ENCODE measurements at places on chromosomes 12 and 14. TPM values are rescaled to one million over a fixed set of nuclear protein-coding genes. Genes with fewer than 3 reads are reported as not detected.

DNA sequence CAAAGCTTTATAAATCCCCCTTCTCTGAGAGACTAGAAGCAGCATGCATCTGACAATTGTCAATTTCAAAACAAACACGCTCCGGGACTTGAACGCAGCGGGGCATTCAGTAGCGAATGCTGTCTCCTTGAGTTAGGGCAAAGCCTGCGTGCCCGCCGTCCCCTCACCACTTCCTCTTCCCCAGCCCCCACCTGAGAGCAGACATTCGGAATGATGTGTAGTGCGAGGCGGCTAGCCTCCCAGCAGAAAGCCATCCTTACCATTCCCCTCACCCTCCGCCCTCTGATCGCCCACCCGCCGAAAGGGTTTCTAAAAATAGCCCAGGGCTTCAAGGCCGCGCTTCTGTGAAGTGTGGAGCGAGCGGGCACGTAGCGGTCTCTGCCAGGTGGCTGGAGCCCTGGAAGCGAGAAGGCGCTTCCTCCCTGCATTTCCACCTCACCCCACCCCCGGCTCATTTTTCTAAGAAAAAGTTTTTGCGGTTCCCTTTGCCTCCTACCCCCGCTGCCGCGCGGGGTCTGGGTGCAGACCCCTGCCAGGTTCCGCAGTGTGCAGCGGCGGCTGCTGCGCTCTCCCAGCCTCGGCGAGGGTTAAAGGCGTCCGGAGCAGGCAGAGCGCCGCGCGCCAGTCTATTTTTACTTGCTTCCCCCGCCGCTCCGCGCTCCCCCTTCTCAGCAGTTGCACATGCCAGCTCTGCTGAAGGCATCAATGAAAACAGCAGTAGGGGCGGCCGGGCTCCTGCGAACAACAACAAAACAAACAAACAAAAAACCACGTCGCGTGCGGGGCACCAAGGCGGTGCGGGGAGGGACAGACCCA, 2.2 kb downstream of the PRMT8 start:
- peak; percentile 13 for DNase-seq

GRCh38 chr14:62126879-62127478, 364.8 kb downstream of the SNAPC1 start:
- DNase-seq, result no peak

DNA sequence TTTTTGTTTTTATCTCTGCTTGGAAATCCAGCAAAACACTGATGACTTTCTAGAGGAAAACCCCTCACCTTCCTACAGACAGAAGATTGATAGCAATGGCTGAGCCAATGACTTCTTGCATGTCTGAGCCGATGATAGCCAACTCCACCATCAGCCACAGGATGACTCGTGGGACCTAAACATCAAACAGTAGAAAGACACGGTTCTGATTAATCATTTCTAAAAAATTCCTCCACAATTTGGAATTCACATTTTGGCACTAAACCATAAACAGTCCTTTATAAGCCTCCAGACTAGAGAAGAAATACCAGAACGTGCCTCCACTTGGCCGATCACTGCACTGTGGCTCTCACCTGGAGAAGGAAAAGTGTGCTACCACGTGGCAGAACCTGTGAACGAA, 25.9 kb downstream of the SLC11A2 start:
- peak; percentile 24 for DNase-seq

DNA sequence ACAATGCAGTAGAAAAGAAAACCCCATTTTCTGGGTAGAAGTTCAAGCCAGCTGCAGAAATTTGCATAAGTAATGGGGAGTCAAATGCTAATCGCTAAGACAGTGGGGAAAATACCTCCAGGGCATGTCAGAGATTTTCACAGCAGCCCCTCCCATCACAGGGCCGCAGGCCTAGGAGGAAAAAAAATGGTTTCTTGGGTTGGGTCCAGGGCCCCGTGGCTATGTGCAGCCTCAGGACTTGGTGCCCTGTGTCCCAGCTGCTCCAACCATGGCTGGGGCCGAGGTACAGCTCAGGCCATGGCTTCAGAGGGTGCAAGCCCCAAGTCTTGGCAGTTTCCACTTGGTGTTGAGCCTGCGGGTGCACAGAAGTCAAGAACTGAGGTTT, 14.6 kb downstream of the OR10P1 start:
- DNase-seq, result no peak

GRCh38 chr14:101628471-101628966, 67.2 kb downstream of the DIO3 start:
- peak; percentile 87 for DNase-seq

- DNase-seq, result no peak
These were observed 6.5 kb downstream of the KRT5 start for GRCh38 chr12:52513736-52514135.

DNA sequence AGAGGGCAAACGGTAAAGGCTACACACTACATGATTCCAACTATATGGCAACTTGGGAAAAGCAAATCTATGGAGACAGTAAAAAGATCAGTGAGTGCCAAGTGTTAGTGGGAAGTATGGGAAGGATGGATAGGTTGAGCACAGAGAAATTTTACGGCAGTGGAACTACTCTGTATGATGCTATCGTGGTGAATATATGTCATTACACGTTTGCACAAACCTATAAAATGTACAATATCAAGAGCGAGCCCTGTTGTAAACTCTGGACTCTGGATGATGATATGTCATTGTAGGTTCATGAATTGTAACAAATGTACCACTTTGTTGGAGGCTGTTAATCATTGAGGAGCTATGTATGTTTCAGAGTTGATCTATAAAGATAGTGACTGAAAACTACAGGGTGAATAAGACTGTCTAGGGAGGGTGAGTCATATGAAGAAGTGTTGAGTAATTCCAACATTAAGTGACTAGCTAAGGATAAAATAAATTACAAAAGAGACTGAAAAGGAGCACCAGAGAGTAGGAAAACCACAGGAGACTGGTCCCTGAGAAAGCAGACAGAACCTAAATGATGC, 349.2 kb upstream of the LMO3 start:
- no peak for DNase-seq

DNA sequence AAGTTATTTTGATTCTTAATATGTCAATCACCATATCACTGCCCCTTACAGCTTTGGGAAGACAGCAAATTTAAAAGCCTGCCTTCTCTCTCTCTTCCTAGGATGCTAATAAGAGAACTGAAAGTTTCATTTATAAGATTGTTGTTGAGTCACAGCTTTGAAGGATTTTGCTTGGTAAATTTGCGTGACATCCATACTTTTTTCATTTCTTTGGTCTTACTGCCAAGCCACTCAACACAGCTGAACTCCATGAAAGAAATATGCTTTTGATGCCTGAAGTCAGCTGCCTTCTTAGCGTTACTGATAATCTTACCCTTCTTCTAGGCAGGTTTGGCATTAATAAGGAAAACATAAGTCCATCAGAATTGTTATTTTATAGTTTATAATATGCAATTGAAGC, 155.0 kb downstream of the CRADD start:
- no peak for DNase-seq

GRCh38 chr14:58193542-58193941, 6.4 kb upstream of the ACTR10 start:
- DNase-seq, result no peak

GRCh38 chr12:67523538-67523937, 125.0 kb upstream of the DYRK2 start:
- DNase-seq, result no peak

DNA sequence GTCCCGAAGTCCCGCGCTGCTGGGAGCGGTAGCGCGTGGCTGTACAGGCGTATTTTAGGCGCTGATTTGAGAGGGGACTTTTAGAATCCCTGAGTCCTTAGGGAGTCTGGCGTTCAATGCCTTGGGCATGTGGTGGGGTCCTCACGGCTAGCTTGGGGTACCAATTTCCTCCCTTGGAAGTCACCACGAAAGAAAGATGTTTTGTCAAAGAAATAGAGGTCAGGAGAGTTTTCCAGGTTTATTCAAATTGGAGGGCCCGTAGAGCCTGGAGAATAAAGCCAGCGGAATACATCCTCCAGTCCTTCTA, 63.9 kb downstream of the KLHL28 start:
- no peak for DNase-seq

- no peak for DNase-seq
These were observed 358.8 kb downstream of the C12orf50 start for GRCh38 chr12:87670448-87670847.

DNA sequence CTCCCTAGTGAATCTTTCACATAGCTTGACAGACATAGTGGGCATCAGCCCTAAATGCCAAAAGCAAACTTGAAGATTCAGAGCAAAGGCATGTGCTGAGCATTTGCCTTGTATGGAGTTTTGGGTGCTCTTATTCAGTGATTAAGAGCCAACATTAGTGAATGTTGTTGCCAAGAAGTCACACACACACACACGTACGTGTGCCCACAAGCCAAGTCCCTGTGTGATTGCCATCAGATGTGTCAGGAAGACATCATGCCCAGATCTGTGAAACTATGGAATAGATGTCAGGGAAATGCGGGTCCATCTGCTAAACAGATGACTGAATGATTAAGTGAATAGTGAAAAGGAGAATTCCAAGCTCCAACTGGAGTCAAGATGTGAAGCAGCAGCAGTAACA, 149.0 kb downstream of the AKAP6 start:
- no peak for DNase-seq

DNA sequence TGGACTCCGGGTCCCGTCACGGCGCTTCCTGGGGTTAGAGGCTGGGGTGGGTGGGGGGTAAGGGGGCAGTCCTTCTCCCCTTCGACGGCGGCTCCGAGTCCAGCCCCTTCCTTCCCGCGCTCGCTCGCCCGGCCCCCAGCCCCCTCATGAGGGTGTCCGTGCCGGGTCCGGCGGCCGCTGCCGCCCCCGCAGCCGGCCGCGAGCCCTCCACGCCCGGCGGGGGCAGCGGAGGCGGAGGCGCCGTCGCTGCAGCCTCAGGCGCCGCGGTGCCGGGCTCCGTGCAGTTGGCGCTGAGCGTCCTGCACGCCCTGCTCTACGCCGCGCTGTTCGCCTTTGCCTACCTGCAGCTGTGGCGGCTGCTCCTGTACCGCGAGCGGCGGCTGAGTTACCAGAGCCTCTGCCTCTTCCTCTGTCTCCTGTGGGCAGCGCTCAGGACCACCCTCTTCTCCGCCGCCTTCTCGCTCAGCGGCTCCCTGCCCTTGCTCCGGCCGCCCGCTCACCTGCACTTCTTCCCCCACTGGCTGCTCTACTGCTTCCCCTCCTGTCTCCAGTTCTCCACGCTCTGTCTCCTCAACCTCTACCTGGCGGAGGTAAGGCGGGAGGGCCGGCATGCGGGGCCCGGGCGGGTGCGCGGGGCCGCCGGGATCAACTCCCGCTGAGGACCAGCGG, 500 bp downstream of the GPR137C start:
- peak; percentile 65 for DNase-seq

GRCh38 chr12:90939382-90939781, 15.6 kb downstream of the CCER1 start:
- no peak for DNase-seq

DNA sequence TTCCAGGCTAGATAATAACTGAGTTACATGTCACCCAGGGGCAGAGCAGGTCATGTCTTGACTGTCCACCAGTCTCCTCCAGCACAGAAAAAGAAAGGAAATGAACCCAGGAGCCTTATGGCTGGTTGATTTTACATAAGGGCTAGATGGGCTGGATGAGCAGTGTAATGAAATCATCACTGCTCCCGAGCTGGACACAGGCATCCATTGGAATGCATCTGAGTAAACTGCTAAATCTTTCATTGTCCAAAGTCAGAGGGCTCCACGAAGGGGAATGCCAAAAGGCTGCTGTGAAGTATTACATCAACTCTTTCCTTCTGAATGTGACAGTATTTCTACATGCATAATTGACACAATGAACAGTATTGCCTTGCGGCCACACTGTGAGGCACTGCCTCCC, 30.1 kb upstream of the TSPAN11 start:
- no peak for DNase-seq

DNA sequence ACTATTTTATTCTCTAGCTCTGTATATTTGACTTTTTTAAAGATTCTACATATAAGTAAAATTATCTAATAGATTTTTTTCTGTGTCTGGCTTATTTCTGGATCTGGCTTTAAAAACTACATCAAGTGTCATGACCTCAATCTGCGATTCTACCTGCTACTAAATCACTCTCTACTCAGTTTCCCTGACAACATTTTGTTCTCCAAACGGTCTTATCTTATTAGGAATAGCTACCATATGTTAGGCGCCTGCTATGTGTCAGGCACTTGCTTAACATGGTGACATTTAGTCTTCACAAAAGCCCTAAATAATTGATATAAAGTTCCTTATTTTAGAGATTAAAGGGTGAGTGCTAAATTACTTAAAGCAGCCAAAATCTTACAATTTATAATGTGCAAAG, 1362.9 kb upstream of the FLRT2 start:
- DNase-seq, result no peak

DNA sequence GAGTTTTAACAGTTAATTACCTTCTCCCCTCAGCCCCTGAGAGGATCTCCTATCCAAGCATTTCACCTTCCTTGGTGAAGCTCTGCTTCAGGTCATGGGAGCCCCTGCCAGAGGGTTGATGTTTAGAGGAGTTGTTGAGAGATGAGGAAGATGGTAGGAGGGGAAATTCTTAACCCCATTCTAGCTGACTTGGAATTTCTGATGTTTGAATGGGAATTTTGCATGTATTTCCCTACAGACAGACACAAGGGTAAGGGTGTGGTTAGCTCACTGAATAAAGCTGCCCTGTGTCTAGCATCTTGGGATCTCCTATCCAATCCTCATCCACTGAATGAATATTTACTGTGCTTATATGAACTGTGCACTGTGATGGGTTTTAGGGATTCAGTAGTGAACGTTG, 7.1 kb upstream of the BHLHE41 start:
- DNase-seq, result no peak

DNA sequence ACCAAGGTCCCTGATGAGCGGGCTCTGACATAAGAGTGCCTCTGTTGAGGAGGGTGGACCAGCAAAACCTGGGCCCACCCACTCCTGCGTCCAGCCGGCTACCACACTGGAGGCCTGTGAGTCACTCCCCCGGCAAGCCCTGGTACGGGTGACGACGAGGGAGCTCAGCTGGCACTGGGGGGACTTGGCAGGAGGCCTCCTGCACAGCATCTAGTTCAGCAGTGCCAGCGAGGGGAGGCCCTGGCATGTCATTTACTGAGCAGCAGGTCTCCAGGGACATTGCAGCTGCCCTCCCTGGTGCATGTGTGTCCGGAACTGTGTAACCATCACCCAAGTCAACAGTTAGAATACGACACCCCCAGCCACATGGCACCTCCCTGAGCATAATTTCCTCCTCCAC, 24.4 kb downstream of the CD9 start:
- no peak for DNase-seq

DNA sequence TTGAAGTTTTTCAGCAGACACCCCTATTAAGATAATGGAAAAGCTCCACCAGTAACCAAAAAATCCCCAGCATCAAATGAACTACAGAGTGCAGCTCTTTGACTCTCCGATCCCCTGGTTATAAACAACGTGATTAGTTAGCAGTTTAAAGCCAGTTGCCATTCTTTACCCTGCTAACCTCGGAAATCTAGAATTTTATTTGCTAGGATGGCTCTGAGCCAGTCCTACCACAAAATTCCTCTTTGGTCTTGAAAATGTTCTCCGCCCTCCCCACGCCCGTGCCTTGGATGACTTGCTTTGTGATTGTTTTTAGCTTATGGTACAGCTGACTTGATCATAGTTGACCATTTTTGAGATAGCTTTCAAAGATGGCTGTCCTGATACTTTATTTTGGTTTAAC, 1.2 kb downstream of the KLHDC2 start:
- no peak for DNase-seq

Gene KRT79
- 0.09 TPM for total RNA-seq

Gene KRT73
- total RNA-seq, result 1.7 TPM

Gene LMNTD1
- not detected for total RNA-seq

Gene PKP2
- 0.11 TPM for total RNA-seq

Gene ENDOU
- total RNA-seq, result not detected

Gene CACNA2D4
- 7.2 TPM for total RNA-seq

Gene CPNE6
- total RNA-seq, result not detected

Gene SINHCAF
- total RNA-seq, result 187 TPM

Data from activated CD4-positive, alpha-beta T cell treated with anti-CD3 and anti-CD28 coated beads for 36 hours (primary cell).